ENCODE measurements at places on chromosomes 11 and 22. TPM values are rescaled to one million over a fixed set of nuclear protein-coding genes. Genes with fewer than 3 reads are reported as not detected.

GRCh38 chr22:34017205-34017604 lies 96.9 kb upstream of the LARGE1 start:
- no peak for DNase-seq

DNA sequence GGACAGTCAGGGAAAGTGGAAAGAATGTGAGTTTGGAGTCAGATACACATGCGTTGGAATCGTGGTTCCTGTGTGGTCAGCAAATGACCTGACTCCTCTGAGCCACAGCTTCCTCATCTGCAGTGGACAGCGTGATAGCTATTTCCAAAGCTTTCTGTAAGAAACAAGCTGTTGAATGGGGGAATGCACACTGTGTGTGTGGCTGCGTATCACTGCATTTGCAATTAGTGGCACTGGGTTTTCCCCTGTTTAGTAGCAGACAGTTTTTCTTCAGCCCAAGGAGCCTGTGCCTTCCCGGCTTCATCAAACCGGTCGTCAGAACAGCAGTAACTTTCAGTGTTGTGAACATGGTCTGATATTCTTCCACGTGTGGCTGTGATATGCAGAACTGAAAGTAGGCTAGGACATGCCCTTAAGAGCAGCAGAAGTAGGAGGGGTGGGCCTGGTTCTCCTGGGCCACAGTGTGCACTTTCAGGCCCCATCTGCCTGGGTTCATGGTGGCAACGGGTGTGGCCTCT lies 121.5 kb downstream of the RRAS2 start:
- no peak for DNase-seq

GRCh38 chr11:3831378-3832239 lies 9.2 kb downstream of the RHOG start:
- no peak for DNase-seq

DNA sequence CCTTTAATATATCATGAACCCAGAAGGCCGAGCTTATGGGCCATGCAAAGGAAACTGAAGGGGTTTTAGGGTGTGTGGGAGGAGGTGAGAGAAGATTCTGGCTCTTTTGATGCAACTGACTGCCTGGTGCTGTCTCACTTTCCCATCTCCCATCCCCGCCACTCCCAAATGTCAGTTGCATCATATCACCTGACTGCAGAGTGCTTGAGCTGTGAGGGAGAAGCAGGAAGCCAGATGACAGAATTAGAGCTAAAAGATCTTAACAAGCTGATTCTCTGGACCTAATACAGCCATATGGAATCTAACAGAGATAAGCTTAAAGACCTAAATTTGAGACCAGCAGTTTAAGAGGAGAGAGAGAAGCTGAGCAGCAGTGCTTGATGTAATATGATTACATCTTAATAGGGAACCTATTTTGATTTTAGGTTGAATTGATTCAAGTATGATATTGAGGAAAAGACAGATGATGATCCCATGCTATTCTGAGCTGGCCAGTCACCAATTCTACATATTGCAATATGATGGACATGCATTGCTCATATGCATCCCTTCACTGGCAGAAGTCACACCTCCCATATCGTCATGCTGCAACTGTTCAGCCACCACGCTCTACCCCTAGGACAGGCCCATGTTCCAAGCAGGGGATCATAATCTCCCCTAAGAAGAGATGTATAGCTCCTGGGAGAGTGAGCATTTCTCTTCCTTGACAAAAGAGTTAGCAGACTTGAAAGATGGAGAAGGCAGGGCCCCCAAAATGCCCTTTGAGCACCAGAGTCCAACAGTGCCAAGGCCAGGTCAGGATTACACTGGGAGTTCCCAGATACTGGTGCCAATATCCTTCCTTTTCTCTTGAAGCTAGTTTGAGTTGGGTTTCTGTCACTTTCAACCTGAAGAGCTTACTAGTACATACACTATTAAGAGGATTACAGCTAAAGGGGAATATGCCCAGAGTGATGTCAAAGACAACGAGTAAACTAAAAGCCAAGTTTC lies 44.9 kb downstream of the PLEKHA7 start:
- DNase-seq: no peak

DNA sequence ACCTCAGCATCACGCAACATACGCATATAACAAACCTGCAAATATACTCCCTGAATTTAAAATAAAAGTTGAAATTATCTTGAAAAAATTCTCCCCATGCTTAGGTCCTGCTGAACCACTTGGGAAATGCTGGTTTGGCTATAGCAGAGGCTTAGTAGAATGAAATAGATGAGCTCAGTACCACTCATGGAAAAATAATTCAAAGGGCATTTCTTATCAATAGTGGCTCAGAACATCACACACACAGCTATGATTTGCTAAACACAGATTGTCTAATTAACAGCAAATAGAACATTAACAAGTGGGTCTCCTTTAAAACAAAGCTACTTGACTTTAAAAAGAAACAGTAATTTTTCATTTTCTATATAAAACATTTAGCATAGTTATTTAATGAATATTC lies 21.5 kb downstream of the ELMOD1 start:
- DNase-seq: no peak

- no peak for DNase-seq
Measured at GRCh38 chr22:37981282-37982011, 2.9 kb downstream of the SOX10 start.

DNA sequence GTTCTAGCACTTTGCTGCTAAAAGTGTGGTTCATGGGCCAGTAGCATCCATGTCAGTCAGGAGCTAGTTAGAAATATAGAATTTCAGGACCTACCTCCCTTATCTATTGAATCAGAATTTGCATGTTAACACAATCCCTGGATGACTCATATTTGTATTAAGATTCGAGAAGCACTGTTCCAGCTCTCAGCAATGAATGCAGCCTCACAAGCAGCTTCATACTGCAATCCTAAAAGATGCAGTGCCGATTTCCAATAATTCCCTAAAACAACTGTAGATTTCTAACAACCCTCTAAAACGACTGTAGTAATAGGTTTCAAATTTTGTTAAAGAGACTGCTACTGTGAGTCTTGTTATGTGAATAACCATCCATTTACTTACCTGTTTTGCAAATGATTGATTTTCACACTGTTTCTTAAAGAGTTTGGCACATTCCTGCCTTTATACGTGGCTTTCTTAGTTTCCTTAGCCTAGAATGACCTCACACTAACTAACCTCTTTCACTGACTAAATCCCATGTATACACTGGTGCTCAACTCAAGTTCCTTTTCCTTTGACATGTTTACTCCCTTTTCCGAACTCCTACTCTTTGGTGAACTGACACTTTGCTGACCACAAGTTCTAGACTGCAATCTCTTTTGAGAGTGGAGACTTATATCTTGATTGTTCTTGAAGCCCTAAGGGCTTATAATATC lies 511.8 kb downstream of the METTL15 start:
- DNase-seq: no peak

The THRSP gene
- not detected for total RNA-seq
